ENCODE measurements at places on chromosomes 3 and 15.

- DNase-seq = no peak
These were observed 62.2 kb upstream of the AKAP13 start for GRCh38 chr15:85318048-85318731.

DNA sequence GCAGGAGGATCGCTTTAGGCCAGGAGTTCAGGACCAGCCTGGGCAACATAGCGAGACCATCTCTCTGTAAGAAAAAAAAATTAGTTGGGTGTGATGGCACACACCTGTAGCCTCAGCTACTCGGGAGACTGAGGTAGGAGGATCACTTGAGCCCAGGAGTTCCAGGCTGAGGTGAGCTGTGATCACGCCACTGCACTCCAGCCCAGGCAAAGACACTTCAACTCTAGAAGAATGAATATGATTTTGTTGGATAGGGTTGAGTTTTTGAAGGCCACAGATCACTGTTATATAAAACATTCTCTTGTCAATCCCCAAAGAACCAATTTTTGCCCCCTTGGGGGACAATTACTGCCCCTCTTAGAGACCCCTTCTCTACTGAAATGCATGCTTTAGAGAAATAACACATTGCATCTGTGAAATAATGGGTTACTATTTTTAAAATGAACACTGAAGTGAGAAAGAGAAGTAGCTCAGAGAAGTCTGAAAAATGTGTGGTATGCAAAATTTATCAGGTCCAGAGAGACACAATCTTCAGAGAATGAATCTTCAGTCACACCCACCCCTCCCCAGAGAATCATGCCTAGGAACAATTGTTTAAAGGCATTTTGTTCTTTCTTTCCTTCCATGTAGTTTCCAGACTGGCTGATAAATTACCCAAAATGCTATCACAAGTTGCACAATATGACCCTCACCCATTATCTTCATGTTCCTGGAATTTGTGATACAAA, 42.7 kb downstream of the METTL6 start:
- DNase-seq = no peak

DNA sequence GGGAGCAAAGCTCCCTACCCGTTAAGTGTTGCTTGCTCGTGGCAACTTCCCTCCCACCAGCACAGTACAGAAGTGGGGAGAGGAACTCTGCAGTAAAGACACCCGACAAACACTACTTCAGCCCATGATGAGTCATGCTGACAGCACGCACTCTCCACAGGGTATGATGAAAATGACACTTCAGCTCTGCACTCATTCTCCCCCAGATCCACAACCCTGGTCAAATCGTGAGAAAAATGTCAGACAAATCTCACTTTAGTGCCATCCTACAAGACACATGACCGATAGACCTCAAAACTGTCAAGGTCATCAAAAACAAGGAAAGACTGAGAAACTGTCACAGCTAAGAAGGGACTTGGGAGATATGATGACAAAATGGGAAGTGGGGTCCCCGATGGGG, 278.9 kb downstream of the OCA2 start:
- DNase-seq = no peak

GRCh38 chr3:135292162-135292561, 497.1 kb downstream of the EPHB1 start:
- DNase-seq = no peak

- no peak for DNase-seq
These were observed 7.4 kb downstream of the RRP9 start for GRCh38 chr3:51934139-51934850.

- DNase-seq = no peak
These were observed 103.7 kb downstream of the AQP9 start for GRCh38 chr15:58241872-58242271.

DNA sequence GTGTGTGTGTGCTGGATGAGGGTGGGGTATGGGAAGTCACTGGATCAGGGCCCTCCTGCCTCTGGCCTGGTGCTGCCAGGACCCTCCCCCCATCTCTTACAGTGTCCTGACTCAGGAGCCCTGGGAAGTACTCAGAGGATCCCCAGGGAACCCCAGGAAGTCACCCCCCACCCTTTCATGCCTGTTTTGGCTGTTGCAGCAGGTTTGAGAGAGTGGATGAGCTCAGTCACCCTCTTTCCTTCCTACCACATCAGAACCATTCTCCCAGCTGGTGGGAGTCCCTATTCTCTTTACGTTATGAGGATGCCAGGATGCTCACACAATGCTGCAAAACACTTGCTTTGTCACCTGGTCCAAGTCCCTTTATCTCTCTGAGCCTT, 59.0 kb downstream of the BDH1 start:
- no peak for DNase-seq

- no peak for DNase-seq
These were observed 16.3 kb upstream of the EMC3 start for GRCh38 chr3:10002951-10003350.

DNA sequence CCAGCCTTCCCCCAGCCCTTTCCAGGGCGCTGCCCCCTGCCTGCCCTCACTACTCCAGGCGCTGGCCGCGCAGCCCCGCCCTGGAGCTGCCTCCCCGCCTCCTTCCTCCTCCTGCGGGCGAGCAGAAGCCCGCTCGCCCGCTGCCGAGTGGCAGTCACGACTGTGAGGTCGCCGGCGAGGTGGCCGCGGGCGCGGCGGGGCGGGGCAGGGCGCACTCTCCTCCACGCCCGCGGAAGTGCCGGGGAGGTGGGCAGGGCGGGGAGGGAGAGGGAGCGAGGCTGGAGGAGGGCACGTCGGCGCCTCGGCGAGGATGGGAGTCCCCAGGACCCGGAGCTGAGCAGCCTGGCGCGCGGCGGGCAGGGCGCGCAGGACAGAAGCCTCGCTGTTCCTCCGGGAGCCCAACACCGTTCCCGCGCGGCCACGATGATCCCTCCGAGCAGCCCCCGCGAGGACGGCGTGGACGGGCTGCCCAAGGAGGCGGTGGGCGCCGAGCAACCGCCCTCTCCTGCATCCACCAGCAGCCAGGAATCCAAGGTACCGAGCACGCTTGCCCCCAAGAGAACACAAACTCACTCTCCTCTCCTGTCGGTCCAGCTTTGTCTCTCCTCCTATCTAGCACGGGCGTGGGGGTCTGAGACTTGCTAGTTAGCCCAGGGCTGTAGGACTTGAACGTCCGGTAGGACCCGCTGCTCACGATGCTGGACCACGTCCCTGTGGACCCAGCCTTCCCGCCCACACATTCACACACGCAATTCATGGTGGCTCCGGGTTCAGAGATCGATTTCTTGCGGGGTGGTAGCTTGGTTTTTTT, at the start of gene STAC:
TSS of gene STAC (plus strand) at position 284 of the 811 bp plus-strand sequence. CDS start at position 424, 140 bp downstream.
- DNase-seq = no peak

- DNase-seq = no peak
These were observed 146.9 kb downstream of the KLF13 start for GRCh38 chr15:31473385-31474058.

DNA sequence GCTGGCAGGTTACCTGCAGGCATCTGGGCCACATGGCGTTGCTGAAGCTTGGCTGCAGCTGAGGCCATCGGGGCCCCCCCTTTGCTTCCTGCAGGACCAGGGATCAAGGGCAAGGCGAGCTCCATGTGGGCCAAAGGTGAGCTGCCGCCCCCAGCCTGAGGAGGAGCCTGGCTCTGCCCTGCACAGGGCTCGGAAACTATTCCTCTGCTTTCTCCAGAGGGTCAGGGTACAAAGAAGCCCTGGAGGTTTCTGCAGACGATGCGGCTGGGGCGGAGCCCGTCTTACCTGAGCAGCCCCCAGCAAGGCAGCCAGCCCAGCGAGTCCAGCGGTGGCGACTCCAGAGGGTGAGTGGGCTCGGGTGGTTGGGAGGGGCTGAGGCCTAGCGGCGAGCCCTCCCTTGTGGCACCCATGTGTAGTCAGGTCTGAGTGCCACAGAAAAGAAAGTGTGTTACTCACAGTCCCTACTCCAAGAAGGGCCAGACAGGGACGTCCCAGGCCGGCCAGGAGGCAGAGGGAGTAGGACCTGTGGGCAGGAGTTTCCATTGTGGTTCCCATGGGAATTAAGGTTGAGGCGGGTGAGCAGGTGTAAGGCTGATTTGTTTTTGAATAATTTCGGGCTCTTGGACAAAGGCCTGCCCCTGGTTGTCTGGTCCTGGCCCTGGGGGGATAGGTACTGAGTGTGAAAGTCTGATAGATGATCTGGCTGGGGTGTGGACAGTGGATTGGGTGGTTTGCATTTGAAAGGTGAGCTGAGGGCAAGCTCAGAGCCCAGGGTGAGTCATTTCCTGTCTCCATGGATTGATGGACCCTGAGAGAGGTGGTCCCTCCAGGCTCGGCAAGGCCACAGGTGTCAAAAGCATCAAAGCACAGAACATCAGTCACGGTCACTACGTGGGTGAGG, 25.4 kb downstream of the CFAP100 start:
- no peak for DNase-seq

DNA sequence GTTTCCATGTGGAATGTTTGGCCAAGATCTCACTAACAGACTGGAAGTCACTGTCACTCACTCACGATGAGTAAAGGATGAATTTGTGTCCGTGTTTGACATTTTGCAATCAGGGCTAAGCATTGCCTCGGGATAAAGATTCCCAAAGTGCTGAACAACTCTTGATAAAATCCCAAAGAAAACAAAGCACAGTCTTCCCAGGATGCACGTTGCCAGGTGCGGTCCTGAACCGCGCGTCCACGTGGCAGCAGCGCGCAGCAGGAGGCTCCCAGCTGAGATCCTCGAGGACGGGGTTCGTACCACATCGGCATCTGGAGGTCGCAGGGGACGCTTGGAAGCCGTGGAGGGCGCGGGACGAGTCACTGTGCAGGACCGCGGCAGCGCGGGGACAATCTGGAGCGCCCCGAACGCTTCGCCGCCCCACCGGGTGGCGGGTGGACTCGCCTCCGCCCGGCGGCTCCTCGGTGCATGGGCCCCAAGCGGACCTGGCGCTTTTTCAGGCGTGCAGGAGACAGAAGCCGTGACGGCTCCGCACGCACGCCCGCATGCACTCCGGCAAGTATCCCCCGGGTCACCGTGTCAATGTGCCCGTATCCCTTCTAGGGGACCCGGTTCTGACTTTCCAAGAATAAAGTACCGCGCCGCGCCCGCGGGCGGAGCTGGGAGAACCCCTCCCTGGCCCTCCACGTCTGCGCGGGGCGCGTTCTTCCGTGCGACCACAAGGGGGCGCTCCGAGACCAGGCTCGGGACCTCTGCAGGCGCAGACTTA, 17.7 kb downstream of the CPN2 start:
- DNase-seq = no peak

GRCh38 chr15:31320022-31320421, 6.6 kb upstream of the KLF13 start:
- DNase-seq = no peak

DNA sequence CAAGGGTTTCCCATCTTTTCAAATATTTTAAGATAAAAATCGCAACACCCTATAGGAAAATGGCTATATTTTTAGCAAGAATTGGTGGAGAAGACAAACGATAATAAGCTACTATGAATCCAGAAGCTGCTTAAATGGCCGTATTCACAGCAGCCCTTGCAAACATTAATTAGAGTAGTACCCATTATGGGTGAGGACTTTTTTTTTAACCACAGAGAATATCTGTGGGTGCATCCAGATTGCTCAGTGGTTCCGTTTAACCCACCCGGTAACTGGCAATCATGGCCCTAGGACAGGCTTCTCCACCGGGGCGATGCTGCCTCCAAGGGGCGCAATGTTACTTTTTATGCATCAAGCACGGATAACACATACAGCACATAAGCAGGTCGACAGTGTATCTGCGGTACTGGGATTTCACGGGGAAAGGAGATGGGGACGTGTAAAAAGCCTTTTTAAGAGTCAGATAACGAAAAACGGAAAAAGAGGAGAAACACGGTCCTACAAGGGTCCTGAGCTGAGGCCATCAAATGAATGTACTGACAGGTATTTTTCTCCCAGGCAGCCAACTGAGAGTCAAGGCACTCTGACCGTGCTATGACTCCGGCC, 968 bp upstream of the TMEM266 start:
- no peak for DNase-seq

GRCh38 chr15:70509282-70509662, 254.1 kb downstream of the UACA start:
- no peak for DNase-seq

- no peak for DNase-seq
These were observed 337.3 kb downstream of the LPP start for GRCh38 chr3:188491276-188491687.

DNA sequence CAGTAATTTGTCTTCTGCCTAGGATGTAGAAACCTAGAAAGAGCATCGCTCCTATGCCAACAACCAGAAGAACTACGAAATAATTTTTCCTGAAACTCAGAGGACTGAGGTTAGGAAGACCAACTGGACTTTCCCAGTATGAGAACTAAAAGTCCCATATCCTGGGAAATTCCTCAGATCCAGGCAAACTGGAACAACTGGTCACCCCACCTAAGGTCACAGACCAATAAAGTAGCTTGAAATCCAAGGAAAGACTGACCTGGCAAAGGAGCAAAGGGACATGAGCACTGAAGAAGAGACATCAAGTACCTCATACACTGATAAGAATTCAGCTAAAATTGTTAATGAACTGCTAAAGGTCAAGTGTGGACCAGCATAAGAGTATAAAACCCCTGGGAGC, 6.6 kb downstream of the RPL39L start:
- no peak for DNase-seq

All from stimulated activated naive CD4-positive, alpha-beta T cell (primary cell).